ENCODE measurements at places on chromosomes 7 and 10. TPM values are rescaled to one million over a fixed set of nuclear protein-coding genes. Genes with fewer than 3 reads are reported as not detected.

DNA sequence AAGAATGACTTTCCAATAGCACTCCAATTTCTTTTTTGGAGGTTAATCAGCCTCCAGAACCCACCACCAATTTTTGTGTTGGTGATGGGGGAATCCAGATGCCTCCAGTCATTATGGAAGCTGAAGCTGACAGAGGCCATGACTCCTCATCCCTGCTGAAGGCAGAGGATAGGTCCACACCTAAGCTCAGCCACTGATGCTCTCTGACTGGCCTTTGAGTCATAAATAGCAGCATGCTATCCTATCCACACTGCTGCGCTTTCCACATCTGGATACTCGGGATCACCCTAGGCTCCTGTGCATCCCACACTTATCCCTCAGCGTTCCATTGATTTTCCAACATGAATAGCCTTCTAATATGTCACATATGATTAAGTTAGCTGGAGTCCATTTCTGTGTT lies 124.2 kb downstream of the TES start:
- DNase-seq, result no peak

- DNase-seq, result no peak
These were observed 10.7 kb downstream of the CYP2E1 start for GRCh38 chr10:133537546-133538545.

GRCh38 chr7:467856-468545 lies 51.6 kb downstream of the PDGFA start:
- no peak for DNase-seq

The APBB1IP gene
- 4.5 TPM for total RNA-seq
